ENCODE measurements at places on chromosomes 5 and 9.
A peak's percentile ranks its signal among the peaks of the same experiment; 100 is the strongest.

GRCh38 chr5:69083412-69083811 lies 10.4 kb upstream of the SLC30A5 start:
- DNase-seq, result no peak

DNA sequence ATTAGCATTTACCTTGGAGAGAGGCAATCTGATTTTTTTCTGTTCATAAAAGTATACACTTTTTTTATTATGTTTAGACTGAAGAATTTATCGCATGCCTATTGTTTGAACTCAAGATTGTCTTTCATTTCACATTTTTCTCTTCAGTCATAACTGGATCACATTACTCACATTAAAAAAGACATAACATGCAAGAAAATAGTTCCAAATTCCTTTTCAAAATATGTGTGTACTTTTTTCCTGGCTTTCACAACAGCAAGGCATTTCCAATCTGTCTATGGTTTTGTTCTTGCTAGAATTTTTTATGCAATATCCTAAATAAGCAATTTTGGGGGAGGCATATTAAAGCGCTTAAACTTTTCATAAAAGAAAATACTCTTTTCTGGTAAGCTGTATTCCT lies 21.2 kb downstream of the FTMT start:
- no peak for DNase-seq

DNA sequence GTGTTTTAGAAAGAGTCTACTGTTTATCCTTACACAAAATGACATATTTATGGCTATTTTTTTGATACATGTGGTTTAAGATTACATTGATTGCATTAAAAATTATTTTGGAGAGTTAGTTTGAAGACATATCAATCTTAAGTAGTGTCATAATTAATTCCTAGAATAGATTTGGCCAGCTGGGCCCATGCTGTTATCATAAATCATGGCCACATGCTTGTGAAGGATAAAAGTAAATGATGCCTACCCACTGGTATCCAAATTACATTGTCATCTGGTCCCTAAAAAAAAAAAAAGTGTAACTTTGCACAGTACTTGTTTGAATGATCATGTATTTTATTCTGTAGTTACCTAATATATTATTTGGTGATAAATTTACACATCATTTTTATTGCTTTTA lies 96.9 kb downstream of the PARP8 start:
- DNase-seq, result no peak

GRCh38 chr5:31531543-31531887 lies 378 bp downstream of the DROSHA start:
- DNase-seq, result peak; percentile 3

GRCh38 chr5:52754051-52754450 lies 33.7 kb upstream of the ITGA1 start:
- DNase-seq, result no peak

DNA sequence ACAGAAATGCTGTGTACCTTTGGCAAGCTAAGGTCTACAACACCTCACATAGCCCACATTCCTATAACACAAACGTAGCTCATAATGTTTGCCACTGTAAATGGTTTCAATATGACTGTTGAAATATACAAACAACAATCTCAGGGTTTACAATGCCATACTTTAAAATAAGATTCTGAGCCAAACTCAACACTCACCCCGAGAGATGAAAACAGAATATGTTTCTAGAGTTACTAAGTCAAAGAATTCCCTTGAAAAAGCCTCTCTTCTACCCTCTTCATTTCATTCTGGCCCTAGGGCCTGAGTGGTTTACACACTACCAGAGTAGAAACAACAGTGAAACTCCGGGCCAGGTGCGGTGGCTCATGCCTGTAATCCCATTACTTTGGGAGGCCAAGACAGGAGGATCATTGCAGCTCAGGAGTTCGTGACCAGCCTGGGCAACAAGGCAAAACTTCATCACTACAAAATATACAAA lies 72.6 kb downstream of the MYO10 start:
- DNase-seq, result no peak

DNA sequence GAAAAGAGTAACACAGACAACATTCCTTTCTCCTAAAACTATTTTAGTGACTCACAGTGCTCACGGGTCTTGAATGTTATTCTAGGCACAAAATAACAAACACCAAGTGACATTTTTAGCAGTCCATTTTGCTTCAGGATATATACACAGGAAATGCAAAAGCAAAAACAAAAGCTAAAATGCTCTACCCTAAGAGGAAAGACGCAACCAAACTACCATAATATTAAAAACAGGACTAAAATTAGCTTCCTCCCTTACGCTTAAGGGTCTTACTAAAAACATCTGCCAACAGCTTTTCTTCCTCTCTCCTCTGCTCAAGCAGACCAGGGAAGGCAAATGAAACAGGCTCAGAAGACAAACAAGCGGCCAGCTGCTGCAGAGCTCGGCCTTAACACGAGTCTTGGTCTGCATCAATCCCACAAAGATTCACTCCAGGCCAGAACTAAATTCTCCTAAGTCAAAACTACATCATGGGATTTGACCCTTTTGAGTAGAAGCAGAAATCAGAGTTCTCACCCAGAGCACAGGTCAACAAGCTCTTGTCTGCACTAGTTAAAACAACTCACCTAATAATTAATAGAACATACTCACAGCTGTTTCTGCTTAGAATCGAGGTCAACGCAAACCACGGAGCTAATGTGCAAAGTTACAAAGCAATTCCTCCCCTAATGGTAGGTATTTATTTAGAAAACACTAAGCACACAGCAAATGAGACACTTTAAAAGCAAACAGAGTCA lies 62.3 kb downstream of the RAPGEF1 start:
- no peak for DNase-seq

GRCh38 chr5:144276034-144276822 lies 105.6 kb downstream of the KCTD16 start:
- DNase-seq, result no peak

GRCh38 chr9:37437621-37438020 lies 15.1 kb downstream of the GRHPR start:
- DNase-seq, result no peak

DNA sequence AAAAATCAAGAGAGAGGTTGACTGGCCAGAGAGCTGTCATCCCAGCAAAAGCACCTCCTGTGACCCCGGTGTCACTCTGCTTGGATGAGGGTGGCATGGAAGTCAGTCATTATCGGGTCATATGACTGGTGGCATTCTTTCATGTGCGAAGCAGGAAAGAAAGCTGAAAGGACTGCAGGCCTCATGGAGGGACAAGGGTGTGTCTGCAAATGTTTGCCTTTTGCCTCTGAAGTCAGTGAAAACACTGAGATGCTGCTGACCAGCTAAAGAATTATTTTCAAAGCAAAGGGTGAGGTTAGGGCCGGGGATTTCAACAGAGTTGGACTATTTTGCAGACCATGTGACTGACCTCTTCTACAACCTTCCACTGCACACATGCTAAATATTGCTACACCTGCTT lies 298.3 kb downstream of the CSNK1G3 start:
- no peak for DNase-seq
